T-helper 2 cell treated with Interferon-gamma antibody and Interleukin-4, amounts not matched to agents 5 μg/mL and 100 μg/mL, for 36 hours (primary cell): ENCODE measurements at places on chromosomes 13 and 19.

DNA sequence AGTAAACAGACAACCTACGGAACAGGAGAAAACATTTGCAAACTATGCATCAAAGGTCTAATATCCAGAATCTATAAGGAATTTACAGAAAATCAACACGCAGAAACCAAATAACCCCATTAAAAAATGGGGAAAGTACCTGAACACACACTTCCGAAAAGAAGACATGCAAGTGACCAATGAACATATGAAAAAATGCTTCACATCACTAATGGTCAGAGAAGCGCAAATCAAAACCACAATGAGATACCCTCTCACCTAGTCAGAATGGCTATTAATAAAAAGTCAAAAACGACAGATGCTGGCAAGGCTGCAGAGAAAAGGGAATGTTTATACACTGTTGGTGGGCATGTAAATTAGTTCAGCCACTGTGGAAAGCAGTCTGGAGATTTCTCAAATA is 29.5 kb downstream of the SLC25A15 start:
- H3K27me3 ChIP-seq: no peaks in the 10 kb centered on the region
- H3K4me3 ChIP-seq: no peak overlapping the region
- H3K27ac ChIP-seq: no peak overlapping the region
- DNase-seq: no peak
- peaks cover 6% of the 10 kb centered on the region for H3K4me1 ChIP-seq

DNA sequence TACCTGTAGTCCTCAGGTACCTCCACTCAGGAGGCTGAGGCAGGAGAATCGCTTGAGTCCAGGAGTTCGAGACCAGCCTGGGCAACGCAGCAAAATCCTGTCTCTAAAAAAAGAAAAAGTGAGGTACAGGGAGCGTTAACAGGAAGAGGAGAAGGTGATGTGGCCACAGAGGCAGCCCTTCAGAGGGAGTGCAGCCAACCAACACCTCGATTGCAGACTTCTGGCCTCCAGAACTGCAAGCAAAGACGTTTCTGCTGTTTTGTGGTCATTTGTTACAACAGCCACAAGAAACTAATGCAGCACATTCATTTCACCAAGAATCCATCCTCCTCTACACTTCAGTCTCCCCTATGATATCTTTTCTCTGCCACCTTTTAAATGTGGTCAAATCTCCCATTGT is 145.2 kb downstream of the USP12 start:
- no peaks in the 10 kb centered on the region for H3K36me3 ChIP-seq
- H3K27me3 ChIP-seq: peaks cover 24% of the 10 kb centered on the region
- no peak overlapping the region for H3K27ac ChIP-seq
- H3K4me1 ChIP-seq: peaks cover 6% of the 10 kb centered on the region
- no peak overlapping the region for H3K4me3 ChIP-seq
- DNase-seq: no peak

DNA sequence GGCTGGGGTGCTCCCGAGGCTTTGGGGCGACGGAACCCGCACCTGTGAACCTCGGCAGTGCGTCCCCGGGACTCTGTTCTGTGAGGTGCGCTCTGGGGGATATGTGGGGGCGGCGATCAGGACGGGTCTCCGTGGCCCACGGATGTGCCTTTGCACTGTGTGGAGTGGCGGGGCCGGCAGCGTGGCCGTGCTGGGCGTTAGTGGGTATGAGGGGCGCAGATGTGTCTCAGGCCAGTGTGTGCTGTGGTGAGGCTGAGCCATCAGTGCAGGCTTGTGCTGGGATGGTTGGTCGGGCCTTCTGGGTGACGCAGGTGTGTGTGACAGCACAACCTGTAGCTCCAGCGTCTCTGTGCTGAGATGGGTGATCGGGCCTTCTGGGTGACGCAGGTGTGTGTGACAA is 16.9 kb downstream of the ZNF331 start:
- H3K27me3 ChIP-seq: no peaks in the 10 kb centered on the region
- peak overlapping the region; percentile 92 for H3K4me3 ChIP-seq
- H3K36me3 ChIP-seq: peaks cover 35% of the 10 kb centered on the region
- DNase-seq: no peak

DNA sequence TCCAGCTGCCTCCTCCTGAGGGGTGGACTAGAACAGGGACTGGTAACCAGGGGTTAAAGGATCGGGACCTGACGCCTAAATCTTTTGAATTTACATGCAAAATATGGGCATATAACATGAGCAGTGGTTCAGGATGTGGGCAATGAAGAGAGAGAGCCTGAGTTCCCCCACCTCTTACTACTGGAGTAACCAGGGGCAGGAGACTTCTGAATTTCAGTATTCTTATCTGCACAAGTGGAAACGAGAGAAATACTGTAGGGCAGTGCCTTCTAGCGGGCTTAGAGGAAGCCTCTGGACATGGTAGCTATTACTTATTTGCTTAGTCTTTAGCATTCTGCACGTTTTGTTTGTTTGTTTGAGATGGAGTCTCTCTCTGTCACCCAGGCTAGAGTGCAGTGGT is 26.3 kb downstream of the BCAT2 start:
- no peak overlapping the region for H3K27ac ChIP-seq
- DNase-seq: no peak
- H3K4me1 ChIP-seq: peaks cover 1% of the 10 kb centered on the region
- no peak overlapping the region for H3K4me3 ChIP-seq
- no peaks in the 10 kb centered on the region for H3K36me3 ChIP-seq
- H3K27me3 ChIP-seq: peaks cover 6% of the 10 kb centered on the region

- H3K4me3 ChIP-seq: no peak overlapping the region
- no peak overlapping the region for H3K27ac ChIP-seq
- peaks cover 59% of the 10 kb centered on the region for H3K36me3 ChIP-seq
- no peaks in the 10 kb centered on the region for H3K27me3 ChIP-seq
- peaks cover 9% of the 10 kb centered on the region for H3K4me1 ChIP-seq
These were observed 12.0 kb downstream of the TFDP1 start for GRCh38 chr13:113596321-113597200.

DNA sequence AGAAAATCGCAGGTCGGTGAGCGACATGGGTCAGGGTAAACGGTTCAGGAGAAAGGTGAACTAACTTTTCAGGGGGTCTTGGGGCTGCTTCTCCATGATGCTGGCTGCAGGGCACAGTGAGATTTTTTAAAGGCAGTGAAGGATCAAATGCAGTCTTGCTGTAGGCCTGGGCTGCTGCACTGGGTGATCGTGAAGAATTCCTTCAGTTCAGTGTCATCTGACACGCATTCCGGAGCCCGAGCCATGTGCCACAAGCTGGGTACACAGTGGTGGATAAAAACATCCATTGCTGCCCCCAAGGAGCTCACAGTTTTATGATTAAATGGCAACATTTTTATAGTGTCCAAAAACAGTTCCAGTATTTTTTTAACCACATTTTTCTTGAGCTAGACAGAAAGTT is 56.3 kb upstream of the GPR12 start:
- H3K27me3 ChIP-seq: no peaks in the 10 kb centered on the region
- H3K4me3 ChIP-seq: no peak overlapping the region
- DNase-seq: no peak
- H3K4me1 ChIP-seq: no peaks in the 10 kb centered on the region
- no peaks in the 10 kb centered on the region for H3K36me3 ChIP-seq

DNA sequence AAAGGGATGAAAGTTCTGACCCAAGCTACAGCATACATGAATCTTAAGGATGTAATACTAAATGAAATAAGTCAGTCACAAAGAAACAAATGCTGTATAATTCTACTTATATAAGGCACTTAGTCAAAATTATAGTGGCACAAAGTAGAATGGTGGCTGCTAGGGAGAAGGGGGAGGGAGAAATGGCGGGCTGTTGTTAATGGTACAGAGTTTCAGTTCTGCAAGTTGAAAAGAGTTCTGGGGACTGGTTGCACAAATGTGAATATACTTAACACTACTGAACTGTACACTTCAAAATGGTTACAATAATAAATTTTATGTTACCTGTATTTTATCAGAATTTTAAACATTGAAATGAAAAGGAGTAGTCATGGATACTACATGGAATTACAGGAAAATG is 48.9 kb upstream of the CLDN10 start:
- H3K4me3 ChIP-seq: no peak overlapping the region

- no peak for DNase-seq
- H3K4me1 ChIP-seq: peaks cover 34% of the 10 kb centered on the region
- H3K36me3 ChIP-seq: peaks cover 5% of the 10 kb centered on the region
- H3K27ac ChIP-seq: no peak overlapping the region
These were observed 18.9 kb downstream of the MBNL2 start for GRCh38 chr13:97240788-97241734.

DNA sequence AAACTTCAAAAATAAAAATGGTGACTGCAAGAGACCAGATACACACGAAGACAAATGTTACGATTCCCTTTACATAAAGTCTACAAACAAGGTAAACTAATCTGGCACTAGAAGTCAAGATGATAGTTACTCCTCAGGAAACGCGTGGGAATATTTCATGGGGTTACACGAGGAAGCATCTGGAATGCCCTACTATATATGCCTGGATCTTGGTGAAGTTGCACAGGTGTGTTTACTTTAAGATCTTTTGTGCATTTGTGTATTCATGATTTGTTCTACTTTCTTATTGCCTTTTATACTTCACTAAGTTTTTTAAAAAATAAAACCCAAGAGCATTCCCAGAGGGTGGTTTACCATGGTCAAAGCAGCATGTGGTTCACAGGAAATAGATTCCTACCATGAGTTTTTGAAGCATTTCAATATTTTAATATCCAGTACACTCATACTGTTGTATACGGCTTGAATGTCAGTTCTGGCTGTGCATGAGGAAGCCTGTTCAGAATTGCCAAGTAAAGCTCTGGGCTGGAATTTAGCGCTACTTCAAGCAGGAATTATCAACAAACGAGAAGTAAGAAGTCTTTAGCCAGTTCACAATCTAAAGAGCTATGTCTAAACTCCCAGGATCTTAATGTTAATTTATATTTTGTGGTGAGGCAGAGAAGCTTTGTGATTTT is 239.8 kb upstream of the KLHL1 start:
- no peak overlapping the region for H3K4me3 ChIP-seq
- no peaks in the 10 kb centered on the region for H3K4me1 ChIP-seq
- no peak for DNase-seq
- no peak overlapping the region for H3K27ac ChIP-seq
- H3K27me3 ChIP-seq: no peaks in the 10 kb centered on the region

DNA sequence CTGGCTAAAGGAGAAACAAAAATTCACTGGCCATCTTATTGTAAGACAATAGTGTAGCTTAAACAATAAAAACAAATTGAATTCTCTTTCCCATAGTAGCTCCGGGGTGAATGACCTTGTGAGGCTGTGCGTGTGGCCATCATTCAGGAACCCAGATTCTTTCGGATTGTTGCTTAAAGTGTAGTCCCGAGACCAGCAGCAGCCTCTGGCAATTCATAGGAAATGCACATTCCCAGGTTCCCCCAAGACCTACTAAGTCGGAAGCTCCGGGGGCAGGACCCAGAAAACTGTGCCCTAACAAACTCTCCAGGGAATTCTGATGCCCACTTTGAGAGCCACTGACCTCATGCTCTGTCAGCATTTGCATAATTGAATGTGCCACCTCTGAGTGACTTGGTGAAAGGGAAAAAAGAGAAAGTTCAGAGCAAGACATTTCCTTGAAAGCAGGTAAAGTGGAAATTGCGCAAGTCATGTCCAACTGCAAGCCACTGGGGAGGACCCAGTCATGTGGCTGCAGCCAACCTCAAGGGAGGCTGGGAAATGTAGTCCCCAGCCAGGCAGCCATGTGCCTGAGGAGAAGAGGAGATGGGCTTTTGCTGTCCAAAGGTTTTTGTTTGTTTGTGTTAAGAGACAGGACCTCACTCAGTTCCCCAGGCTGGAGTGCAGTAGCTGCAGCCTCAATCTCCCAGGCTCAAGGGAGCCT is 50.7 kb upstream of the PNMA8B start:
- no peak for DNase-seq
- peaks cover 6% of the 10 kb centered on the region for H3K4me1 ChIP-seq
- H3K27me3 ChIP-seq: peaks cover 5% of the 10 kb centered on the region
- H3K27ac ChIP-seq: no peak overlapping the region
- no peak overlapping the region for H3K4me3 ChIP-seq
- no peaks in the 10 kb centered on the region for H3K36me3 ChIP-seq

DNA sequence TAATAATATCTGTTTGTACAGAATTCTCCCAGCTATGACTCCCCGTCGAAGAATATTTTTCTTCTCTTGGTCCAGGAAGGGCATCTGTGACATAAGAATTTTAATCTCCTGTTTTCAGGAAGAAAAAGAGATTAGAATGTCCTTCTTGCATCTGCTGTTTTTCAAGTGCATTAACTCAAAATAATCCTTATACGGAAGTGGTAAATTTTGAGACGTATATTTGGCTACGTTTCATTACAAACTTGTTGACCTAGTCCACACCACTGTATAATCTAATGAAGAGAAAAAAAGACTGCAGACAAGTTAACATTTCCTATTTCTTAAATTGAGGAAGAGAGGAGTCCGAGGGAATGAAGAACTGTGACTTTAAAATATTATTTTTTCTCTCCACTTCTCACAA is 959.9 kb downstream of the DIAPH3 start:
- H3K27me3 ChIP-seq: no peaks in the 10 kb centered on the region
- H3K36me3 ChIP-seq: no peaks in the 10 kb centered on the region
- no peaks in the 10 kb centered on the region for H3K4me1 ChIP-seq
- DNase-seq: no peak

DNA sequence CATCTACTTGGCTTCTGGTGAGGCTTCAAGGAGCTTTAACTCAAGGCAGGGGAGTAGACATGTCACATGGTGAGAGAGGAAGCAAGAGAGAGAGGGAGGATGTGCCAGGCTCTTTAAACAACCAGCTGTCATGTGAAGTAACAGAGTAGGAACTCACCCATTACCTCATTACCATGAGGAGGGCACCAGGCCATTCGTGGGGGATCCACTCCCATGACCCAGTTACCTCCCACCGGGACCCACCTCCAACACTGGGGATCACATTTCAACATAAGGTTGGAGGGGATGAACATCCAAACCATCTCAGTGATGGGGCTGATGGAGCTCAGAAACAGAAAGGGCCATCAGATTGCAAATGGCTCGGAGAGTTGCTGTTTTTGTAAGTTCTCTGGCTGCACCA is 12.9 kb downstream of the VSTM2B start:
- no peaks in the 10 kb centered on the region for H3K36me3 ChIP-seq
- no peak overlapping the region for H3K27ac ChIP-seq
- no peak for DNase-seq
- no peaks in the 10 kb centered on the region for H3K4me1 ChIP-seq
- no peak overlapping the region for H3K4me3 ChIP-seq
- H3K27me3 ChIP-seq: peaks cover 4% of the 10 kb centered on the region

DNA sequence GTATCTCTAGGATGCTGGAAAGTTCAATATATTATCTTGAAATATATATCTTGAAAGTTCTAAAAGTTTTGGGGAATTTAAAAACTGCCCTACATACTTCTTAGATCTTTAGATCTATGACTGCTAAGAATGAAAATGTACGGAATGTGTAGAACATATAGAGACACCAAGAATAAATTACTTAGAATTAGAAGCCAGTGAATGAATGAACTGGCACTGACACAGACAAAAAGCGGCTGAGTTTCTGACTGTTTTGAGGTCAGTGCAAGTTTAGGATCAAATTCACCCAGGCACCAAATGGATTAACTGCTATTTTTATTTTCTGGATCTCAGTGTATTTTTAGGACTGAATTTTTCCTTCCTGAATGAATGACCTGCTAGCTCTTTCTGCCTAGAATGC is 411.2 kb downstream of the KCTD12 start:
- no peaks in the 10 kb centered on the region for H3K4me1 ChIP-seq
- no peak overlapping the region for H3K4me3 ChIP-seq
- DNase-seq: no peak
- no peaks in the 10 kb centered on the region for H3K36me3 ChIP-seq
